ENCODE measurements at places on chromosomes 6 and 20.

DNA sequence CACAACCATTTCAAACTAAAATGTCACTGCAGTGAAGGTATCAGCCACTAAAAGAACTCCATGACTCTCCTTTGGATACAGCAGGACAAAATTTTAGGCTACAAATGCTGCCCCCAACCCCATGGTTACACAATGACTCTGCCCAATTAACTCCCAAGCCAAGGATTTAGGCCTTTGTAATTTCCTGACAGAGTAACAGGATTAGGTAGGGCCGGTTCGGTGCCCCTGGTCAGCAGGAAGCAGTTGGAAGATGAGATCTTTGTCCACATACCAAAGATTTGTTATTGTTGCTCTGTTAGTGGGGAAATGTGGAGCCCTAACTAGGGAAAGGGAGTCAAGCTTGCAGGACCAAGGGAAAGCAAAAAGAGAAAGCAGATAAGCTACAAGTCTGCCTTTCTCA, 26.7 kb upstream of the RIPK1 start:
- no peaks in the 10 kb centered on the region for H3K4me1 ChIP-seq
- no peaks in the 10 kb centered on the region for H3K36me3 ChIP-seq
- no peaks in the 10 kb centered on the region for H3K27me3 ChIP-seq

GRCh38 chr20:17580895-17581294, 11.0 kb downstream of the DSTN start:
- peak overlapping the region; percentile 50 for H3K27ac ChIP-seq
- peaks cover 81% of the 10 kb centered on the region for H3K4me1 ChIP-seq
- H3K4me3 ChIP-seq = peak overlapping the region; percentile 14
- H3K36me3 ChIP-seq = peaks cover 11% of the 10 kb centered on the region
- no peaks in the 10 kb centered on the region for H3K27me3 ChIP-seq

DNA sequence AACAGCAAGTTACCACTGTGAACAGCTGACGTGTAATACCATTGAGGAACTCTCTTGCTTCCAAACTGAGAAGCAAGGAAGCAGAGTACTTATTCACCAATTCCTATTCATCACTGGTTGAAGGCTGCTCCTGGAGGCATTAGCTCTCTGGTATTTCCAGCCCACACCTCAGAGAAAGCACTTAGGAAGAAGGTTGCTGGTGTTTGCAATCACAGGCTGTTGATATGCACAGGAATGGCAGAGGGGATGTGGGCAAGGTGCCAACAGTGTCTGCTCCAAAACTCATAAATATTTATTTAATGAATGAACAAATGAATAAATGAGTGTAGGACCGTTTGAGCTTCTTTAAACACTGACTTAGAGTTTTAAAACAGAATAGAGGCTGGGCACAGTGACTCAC, 6.9 kb upstream of the RRBP1 start:
- peaks cover 6% of the 10 kb centered on the region for H3K27me3 ChIP-seq
- no peaks in the 10 kb centered on the region for H3K4me1 ChIP-seq
- H3K27ac ChIP-seq = no peak overlapping the region
- no peak overlapping the region for H3K4me3 ChIP-seq

- H3K4me3 ChIP-seq = no peak overlapping the region
- no peak for DNase-seq
- no peaks in the 10 kb centered on the region for H3K4me1 ChIP-seq
- no peak overlapping the region for H3K27ac ChIP-seq
Observed at GRCh38 chr6:96391776-96392360, 129.7 kb upstream of the UFL1 start.

- no peak for DNase-seq
- H3K27ac ChIP-seq = no peak overlapping the region
- no peaks in the 10 kb centered on the region for H3K27me3 ChIP-seq
- no peak overlapping the region for H3K4me3 ChIP-seq
- H3K36me3 ChIP-seq = peaks cover 70% of the 10 kb centered on the region
Observed at GRCh38 chr6:158066136-158066781, 84.6 kb downstream of the SYNJ2 start.

- no peaks in the 10 kb centered on the region for H3K27me3 ChIP-seq
- no peak for DNase-seq
- no peak overlapping the region for H3K4me3 ChIP-seq
- no peaks in the 10 kb centered on the region for H3K36me3 ChIP-seq
- peak overlapping the region; percentile 78 for H3K27ac ChIP-seq
Observed at GRCh38 chr6:157814883-157815282, 8.2 kb upstream of the SNX9 start.

DNA sequence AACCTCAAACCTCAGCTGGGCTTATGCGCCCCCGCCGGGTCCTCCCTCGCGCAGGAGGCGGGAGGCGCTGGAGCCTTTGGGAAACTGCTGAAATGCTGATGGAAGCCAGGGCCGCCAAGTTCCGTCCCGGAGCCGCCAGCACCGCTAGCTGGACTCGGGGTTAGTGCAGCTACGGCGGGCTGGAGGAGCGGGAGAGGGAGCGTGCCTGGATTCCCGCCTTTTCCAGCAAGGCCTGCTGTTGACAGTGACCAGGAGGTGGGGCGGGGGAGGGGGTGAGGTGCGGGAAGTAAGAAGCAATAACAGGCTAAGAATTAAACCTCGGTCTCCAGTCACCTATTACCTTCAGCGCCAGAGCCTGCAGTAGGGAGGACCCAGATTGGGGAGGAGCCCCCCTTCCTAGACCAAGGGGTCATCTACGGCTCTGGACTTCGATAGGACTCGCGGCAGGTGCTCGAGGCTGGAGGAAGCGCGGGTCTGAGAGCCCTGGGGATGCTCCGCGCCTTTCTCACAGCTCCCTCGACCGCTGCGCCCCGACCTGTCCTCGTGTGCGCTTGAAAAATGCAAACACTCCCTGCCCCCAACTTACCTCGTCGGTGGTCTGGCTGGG, 20.5 kb downstream of the COL9A1 start:
- H3K27ac ChIP-seq = no peak overlapping the region
- no peak overlapping the region for H3K4me3 ChIP-seq
- no peak for DNase-seq
- peaks cover 35% of the 10 kb centered on the region for H3K27me3 ChIP-seq
- no peaks in the 10 kb centered on the region for H3K36me3 ChIP-seq
- no peaks in the 10 kb centered on the region for H3K4me1 ChIP-seq

- no peaks in the 10 kb centered on the region for H3K27me3 ChIP-seq
- no peak for DNase-seq
- peaks cover 16% of the 10 kb centered on the region for H3K36me3 ChIP-seq
- H3K27ac ChIP-seq = no peak overlapping the region
- H3K4me3 ChIP-seq = no peak overlapping the region
Observed at GRCh38 chr6:32174416-32174815, 1.5 kb downstream of the AGPAT1 start.

DNA sequence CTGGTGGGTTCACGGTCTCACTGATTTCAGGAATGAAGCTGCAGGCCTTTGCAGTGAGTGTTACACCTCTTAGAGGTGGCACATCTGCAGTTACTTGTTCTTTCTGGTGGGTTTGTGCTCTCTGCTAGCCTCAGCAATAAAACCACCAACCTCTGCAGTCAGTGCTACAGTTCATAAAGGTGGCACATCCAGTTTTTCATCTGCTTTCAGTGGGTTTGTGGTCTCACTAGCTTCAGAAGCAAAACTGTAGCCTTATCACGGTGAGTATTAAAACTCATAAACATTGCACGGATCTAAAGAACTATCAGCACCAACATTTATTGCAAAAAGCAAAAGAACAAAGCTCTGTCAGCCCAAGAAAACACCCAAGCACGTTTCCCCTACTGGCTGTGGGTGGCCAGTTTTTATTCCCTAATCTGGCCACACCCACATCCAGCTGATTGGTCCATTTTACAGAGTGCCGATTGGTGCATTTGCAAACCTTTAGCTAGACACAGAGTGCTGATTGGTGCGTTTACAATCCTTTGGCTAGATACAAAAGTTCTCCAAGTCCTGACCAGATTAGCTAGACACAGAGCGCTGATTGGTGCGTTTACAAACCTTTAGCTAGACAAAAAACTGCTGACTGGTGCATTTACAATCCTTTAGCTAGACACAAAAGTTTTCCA, 3.4 kb upstream of the TMEM14C start:
- peak overlapping the region; percentile 83 for H3K27ac ChIP-seq
- peaks cover 35% of the 10 kb centered on the region for H3K4me1 ChIP-seq
- peak overlapping the region; percentile 59 for H3K4me3 ChIP-seq
- H3K27me3 ChIP-seq = no peaks in the 10 kb centered on the region

- no peak overlapping the region for H3K27ac ChIP-seq
- no peak for DNase-seq
- no peaks in the 10 kb centered on the region for H3K36me3 ChIP-seq
- H3K4me1 ChIP-seq = no peaks in the 10 kb centered on the region
- no peak overlapping the region for H3K4me3 ChIP-seq
Observed at GRCh38 chr6:71531006-71531405, 242.4 kb downstream of the OGFRL1 start.

GRCh38 chr20:35166242-35166830, 5.5 kb upstream of the PROCR start:
- no peak overlapping the region for H3K27ac ChIP-seq
- no peaks in the 10 kb centered on the region for H3K4me1 ChIP-seq
- no peaks in the 10 kb centered on the region for H3K36me3 ChIP-seq
- DNase-seq = peak; percentile 73

DNA sequence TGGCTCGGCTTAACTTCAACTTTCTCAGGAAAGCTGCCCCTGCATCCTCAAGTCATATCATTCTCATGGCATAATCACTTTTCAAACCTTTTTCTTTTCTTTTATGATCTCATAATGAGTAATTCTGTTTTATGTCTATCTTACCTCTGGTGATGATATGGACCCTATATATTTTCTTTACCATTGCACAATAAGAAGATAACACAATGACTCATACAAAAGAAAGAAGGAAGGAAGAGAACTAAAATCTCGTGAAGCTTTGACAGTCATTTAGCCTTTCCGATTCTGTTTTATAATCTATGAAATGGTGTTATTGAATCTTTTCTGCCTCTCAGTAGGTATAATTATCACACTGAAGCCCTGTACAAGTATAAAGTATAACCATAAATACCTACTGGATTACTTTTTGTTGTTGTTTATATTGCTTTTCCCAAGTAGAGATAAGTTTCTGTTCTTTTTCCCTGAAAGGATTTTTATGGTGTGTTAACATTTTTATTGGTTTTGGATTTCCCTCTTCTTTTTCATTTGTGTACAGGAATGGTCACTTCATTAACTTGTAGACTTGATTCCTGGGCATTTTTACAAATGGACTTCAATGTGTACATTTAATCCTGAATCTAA, 300.9 kb downstream of the LAMA2 start:
- H3K27ac ChIP-seq = no peak overlapping the region
- DNase-seq = no peak
- H3K4me3 ChIP-seq = no peak overlapping the region

GRCh38 chr6:13243033-13243432, 85.3 kb downstream of the TBC1D7 start:
- H3K4me1 ChIP-seq = no peaks in the 10 kb centered on the region
- H3K27me3 ChIP-seq = no peaks in the 10 kb centered on the region
- no peak overlapping the region for H3K27ac ChIP-seq
- DNase-seq = no peak
- peaks cover 16% of the 10 kb centered on the region for H3K36me3 ChIP-seq
- no peak overlapping the region for H3K4me3 ChIP-seq

DNA sequence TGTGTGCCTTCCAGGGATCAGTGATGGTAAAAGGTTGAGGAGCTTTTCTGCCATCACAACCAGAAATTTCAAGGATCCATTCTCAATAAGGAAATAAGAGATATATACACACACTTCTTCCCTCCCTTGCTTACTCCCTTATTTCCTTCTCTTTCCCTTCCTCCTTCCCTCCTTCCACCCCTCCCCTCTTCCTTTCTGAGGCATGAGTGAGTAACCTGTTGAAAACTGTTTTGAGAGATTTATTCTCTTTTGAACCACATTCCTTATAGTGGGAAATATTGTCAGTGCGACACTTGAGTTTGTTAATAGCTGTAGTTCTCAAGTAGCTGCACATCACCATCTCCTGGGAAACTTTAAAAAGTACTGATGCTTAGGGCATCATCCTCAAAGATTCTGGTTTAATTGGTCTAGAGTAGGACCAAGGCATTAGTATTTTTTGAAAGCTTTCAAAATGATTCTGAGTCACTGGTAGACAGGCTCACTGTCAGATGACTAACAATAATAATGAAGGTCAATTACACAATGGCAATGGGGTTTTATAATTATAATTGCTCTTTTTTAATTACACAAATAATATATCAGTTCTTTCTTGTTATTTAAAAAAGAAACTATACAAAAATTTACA, 109.9 kb downstream of the POPDC3 start:
- no peaks in the 10 kb centered on the region for H3K4me1 ChIP-seq
- H3K36me3 ChIP-seq = no peaks in the 10 kb centered on the region
- H3K27me3 ChIP-seq = no peaks in the 10 kb centered on the region
